Epithelial cell of proximal tubule (primary cell): ENCODE measurements at places on chromosomes 16 and 17.

GRCh38 chr17:82636626-82637598 lies 11.3 kb downstream of the WDR45B start:
- DNase-seq, result no peak

GRCh38 chr17:44218344-44219107 lies 949 bp downstream of the UBTF start:
- no peak for DNase-seq

GRCh38 chr16:47778106-47778801 lies 317.1 kb downstream of the PHKB start:
- DNase-seq, result no peak

GRCh38 chr16:11139326-11140097 lies 116.5 kb downstream of the SOCS1 start:
- DNase-seq, result no peak
